Stimulated activated CD4-positive, alpha-beta T cell treated with anti-CD3 and anti-CD28 coated beads, Interleukin-4, amount 100 ng/mL, for 1 hour (primary cell): ENCODE measurements at places on chromosomes 2 and 18.

DNA sequence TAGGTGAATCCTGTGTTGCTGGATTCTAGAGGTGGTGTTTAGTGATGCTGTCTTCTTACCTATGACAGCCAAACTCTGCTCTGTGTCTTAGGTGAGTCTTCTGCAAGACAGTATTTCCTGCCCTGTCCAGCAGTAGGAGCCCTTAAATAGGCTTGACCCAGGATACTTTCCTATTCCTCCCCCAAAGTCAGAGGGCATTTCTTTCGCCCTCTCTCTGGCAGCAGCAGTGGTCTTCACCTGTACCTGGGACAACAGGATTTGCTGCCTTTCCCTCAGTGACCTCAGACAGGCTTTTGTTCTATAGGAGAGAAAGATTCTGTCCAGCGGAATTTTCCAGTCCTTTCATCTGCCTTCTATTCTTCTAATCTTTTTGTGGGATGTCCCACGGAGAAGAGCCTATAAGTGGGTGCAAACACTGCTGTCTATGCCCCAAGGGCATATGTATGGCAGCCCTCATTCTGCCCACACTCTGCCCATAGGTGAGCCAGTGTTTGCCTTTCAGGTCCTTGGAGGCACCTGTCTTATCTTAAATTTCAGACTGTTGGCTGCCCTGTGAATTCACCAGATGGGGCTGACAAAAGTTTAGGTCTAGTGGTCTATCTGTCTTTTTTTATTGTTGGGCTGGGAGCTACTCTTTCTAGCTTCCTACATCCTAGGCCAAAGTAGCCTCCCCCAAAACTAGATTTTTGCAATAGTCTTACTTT is 177.3 kb upstream of the SPOPL start:
- DNase-seq: no peak

DNA sequence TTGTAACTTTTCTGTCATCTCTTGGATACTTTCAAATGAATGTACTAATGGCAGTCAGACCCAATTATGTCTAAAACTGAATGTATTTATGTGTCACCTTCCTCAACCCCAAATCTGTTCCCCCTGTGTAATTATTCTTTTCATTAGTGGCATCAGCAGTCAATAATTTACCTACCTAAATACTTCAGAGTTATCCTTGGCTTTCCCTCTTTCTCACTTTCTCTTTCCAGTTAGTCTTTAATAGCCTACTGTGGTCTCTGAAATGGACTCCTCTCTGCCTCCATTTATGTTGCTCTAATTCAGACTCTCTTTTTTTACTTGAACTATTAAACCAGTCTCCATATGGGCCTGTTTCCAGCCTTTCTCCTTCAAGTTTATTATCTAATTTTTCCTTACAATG is 21.0 kb downstream of the C18orf63 start:
- no peak for DNase-seq

DNA sequence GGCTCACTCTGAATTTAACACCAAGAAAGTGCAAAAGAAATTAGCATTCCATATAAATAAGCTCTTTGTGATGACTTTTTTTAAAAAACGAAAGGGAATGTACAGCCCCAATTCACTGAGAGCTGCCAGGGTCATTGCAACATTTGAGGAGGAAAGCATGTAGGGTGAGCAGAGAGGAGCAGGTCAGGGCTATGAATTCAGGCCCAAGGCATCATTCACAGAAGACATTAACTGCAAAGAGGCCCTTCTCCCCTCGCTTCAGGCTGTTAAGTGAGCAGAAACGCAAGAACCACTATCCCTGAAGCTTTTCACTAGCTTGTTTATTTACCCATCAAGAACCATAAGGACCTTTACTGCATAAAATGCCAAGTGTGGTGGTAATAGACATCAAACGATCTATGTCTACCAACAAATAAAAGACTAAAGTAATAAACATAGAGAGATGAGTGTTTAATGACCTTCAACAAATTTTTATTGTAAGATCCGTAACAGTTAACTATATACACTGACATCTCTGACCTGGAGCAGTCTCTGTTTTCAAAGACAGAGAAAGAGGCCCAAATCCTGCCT is 333.1 kb upstream of the HNRNPA3 start:
- DNase-seq: no peak

- DNase-seq: no peak
These were observed 27.6 kb downstream of the HK2 start for GRCh38 chr2:74861531-74861930.

- DNase-seq: no peak
These were observed 31.2 kb downstream of the GULP1 start for GRCh38 chr2:188322569-188323551.

DNA sequence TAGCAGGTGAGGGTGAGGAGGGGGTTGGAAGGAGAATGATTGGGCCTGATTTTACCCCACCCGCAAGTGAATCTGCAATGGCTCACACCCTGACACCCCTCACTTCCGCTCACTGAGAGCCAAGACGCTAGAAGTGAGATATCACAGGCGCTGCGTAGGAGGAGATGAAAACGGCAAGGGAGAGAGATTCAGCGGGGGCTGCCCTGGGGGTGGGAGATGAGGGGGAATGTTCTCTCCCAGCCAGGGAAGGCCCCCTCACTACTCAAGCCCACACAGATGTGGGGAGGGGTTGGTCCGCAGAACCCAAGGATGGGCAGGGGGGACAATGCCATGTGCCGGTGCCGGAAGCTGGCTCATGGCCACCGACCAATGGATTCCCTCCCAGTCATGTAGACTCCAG is 32.9 kb downstream of the LOXHD1 start:
- DNase-seq: peak; percentile 10

DNA sequence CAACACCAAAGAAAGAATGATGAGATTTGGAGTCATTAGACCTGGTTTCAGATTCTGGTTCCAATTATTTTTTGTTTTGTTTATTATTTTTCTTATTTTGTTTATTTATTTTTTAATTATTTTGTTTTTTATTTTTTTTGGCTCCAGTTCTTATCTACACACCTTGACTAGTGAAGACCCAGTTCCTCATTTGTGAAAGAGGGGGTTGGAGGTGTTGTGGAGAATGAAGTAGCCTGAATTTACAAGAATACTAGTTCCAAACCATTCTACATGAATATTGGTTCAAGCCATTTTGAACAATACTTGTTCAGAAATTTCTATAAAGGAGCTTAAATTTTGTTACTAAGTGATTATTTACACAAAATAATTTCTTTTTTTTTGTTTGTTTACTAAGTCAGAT is 6.9 kb upstream of the KCNJ13 start:
- DNase-seq: no peak

DNA sequence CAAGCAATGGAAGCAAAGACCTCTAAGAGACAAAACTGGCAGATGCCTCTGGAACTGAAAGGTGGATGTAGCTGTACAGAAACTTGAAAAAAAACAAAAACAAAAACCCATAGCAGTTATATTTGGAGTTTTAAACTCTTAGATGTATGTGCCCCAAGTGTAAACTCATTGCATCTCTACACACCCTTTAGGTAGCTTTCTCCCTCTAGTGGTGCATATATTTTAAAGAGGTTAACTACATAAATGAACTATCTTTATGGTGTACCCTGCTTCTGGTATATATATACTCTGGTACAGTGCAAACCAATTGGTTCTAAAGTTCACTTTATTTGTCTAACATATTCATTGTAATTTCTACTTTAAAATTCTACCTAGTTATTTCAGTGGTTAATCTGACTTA is 518.2 kb downstream of the NRXN1 start:
- DNase-seq: no peak

DNA sequence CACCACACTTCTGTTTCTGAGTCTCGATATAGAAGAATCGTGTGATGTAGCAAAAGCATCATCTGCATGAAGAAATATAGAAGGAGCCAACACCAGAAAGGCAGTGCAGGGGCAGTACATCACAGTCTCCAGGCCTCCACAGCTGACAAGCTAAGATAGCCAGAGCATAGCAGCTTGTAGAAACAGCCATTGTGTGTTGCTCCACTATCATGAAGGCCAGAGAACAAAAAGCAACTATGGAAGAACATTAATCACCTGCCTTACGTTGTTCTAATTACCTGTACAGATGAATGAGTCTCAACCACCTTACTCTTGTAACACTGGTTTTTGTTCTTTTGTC is 129.0 kb downstream of the RND3 start:
- DNase-seq: no peak

DNA sequence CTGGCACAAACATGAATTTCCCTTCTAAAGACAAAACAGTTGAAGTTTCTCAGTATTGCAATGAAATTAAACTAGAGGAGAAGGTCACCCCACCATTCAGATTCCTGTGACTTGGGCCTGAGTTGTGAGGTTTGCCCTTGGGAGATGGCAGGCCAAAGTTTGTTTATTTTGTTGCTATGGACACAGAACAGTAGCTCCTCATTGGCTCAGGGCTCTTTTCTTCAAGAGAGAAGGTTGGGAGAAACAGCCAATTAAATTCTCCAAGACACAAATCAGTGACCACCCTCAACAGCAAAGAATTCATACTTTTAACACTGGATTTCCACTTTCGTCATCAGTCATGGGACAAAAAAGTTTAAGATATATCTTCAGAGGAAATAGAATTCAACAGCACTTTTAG is at the start of gene FLACC1:
TSS of gene FLACC1 (minus strand) at position 125 of the 400 bp plus-strand sequence. CDS start 5,941 bp downstream, outside the sequence.
- DNase-seq: no peak

DNA sequence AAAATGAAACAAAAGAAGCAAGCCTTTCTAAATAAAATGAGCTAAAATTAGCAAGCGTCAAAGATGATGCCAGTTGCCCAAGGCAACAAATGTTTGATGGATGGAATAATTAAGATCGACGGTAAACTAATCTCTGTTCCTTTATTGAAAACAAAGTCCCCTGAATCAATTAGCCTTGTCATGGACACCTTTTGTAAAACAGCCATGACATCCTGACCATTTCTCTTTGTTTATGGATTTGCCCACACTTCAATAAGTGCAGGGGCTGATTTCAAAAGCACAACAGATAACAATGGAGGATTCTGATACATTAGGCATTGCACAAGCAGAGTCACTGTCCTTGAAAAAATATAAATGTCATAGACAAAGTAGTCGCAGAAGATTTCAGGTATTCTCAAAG is 160.1 kb upstream of the HNRNPA3 start:
- DNase-seq: no peak

- no peak for DNase-seq
These were observed 158.9 kb upstream of the HNRNPA3 start for GRCh38 chr2:177053716-177054115.

DNA sequence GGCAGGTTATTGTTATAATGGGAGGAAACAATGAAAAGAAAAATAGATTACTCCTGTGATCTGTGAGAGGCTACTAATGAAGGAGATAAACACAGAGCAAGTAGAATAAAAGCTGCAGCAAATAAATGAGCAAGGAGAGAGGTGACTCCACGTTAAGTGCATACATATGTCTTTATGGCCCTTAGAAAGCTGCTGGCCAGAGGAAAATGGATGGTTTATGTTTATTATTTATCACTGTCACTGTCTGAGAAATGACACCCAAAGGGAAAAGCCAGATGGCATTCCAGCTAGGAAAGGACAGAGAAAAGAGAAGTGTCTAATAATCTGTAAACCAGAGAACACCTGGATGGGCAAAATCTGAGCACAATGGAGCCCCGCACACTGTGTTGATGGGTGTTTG is 122.9 kb upstream of the DDX18 start:
- DNase-seq: no peak

GRCh38 chr2:242098034-242098433 is 228.5 kb downstream of the RTP5 start:
- DNase-seq: no peak

DNA sequence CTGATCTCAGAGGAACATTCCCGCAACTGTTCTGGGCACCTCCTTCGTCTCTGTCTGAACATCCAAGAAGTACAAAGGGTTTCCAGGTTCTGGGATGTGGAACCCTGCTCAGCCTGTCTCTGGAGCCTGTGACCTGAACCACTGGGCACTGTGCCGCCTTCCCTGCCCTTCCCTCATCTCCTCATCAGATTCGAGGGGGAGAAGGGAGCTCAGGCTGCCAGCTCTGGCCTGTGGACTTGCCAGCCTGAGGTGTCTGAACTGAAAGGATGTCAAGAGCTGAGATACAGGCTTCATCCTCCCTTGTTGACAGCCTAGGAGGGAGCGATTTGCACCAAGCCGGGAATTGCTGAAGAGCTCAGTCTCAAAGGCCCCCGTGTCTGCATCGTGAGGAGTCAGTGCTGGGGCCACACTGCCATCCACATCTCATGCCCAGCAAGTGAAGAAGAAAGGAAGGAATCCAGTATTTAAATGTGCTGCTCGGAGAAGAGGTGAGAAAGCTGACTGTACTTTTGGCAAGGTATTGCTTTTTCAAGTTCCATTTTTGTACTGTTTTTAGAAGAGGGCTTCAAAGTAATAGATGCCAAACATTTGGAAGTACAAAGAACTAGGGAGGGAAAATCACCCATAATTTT is 12.6 kb downstream of the NEU2 start:
- no peak for DNase-seq

- DNase-seq: no peak
These were observed 227.5 kb downstream of the SH3RF3 start for GRCh38 chr2:109356324-109357035.

DNA sequence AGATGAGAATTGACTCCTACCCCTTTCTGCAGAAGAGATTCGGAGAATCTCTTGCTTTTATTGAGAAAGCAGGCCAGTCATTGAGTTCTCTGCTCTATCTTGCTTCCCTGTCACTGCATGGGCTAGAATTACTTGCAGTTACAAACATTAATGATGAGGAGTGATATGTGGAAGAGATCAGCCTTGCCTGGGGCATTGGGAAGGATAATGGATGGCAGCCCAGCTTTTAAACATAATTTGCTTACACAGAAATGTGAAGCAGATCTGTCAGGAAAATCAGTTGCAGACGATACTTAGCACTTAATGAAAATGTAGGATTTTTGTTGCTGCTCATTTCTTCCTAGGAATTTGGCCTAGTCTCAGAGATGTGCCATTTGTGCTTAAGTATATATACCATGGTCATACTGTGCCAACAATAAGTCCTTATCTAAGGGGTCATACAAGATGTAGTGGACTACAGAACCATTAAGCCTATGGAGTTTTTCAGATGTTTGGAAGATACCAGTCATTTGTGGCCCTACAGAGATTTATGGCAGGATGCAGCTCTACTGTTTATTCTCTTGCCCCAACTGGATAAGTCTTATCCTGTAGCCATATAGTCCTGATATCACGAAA is 92.7 kb downstream of the XRCC5 start:
- no peak for DNase-seq

GRCh38 chr2:98693477-98693876 is 37.5 kb downstream of the MGAT4A start:
- no peak for DNase-seq

DNA sequence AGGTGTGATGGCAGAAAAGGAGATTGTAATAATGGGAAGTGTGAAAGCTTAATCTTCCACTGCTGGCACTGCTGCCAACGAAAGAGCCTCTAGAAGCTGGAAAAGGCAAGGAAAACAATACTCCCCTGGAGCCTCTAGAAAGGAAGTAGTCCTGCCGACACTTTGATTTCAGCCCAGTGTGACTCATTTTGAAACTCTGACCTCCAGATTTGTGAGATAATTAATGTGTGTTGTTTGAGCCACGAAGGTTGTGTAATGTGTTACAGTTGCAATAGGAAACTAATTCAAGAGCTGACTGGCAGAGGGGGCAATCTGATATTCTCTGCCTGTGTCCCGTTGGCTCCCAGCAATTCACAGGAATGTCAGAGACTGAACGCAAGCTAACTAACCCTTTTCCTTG is 219.2 kb upstream of the UBE2E3 start:
- no peak for DNase-seq

GRCh38 chr2:183838295-183838694 is 714.1 kb downstream of the NUP35 start:
- no peak for DNase-seq
